ENCODE measurements at places on chromosomes 11 and 22.

- DNase-seq = no peak
These were observed 52.9 kb downstream of the C11orf58 start for GRCh38 chr11:16791191-16791961.

- DNase-seq = no peak
These were observed 163.9 kb downstream of the ADAMTS15 start for GRCh38 chr11:130612291-130612851.

GRCh38 chr11:3022300-3022967, 30.3 kb upstream of the NAP1L4 start:
- DNase-seq = no peak

GRCh38 chr22:17115236-17115635, 5.9 kb downstream of the TMEM121B start:
- no peak for DNase-seq

DNA sequence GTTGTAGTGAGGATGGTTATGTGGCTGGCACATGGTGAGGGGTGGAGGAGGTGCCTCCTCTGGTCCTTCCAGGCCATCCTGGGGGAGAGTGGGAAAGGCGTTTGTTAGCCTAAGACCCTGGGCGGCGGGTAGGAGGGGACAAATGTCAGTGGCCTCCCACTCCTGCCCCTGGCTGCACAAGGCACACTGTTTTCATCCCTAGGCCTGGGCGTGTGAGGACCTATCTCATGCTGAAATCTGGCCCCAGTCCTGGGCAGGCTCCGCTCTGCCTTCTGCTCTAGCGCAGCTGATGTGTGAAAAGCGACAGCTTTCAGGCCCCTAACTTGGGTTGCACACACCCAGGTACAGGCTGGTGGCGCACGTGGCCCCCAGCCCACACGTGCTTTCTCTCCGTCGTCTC, 32.1 kb downstream of the DAGLA start:
- no peak for DNase-seq

GRCh38 chr22:38710351-38710750, 4.6 kb downstream of the GTPBP1 start:
- no peak for DNase-seq

- no peak for DNase-seq
These were observed 6.3 kb downstream of the CD44 start for GRCh38 chr11:35145271-35145670.

- no peak for DNase-seq
These were observed 484.9 kb downstream of the MIAT start for GRCh38 chr22:27142286-27142685.

- DNase-seq = peak; percentile 7
These were observed 39.1 kb downstream of the CASP12 start for GRCh38 chr11:104858882-104859775.

GRCh38 chr22:45911601-45912271, 65.2 kb downstream of the WNT7B start:
- no peak for DNase-seq

DNA sequence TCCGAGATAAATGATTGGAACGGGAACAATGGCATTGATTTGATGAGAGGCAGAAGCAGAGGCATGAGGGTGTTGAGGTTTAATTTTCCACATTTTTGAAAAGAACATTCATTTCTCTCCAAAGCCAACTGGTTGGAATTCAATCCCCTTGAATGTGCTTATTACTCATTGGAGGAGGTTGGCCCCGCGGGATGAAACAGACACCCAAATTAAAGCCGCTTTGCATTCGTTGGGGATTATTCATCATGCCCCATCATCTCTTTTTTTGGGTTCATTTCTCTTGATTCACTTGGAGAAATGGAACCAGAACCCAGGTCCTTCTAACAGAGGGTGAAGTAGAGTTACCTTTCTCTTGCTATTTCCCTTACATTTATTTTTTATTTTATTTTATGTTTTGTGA, 47.6 kb upstream of the PARVG start:
- no peak for DNase-seq

DNA sequence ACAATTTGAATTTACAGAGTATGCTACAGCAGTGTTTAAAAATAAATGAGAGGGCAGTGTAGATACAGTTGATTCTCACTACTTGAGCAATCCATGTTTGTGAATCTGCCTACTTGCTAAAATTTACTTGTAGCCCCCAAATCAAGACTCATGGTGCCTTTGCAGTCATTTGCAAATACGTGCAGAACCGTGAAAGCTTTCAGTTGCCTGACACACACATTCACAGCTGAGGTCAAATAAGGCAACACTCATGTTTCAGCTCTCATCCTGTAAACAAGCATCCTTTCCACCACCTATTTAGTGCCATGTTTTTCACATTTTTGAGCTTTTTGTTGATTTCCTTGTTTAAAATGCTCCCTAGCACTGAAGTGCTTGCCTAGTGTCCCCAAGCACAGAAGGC, 32.5 kb upstream of the RASL10A start:
- no peak for DNase-seq

DNA sequence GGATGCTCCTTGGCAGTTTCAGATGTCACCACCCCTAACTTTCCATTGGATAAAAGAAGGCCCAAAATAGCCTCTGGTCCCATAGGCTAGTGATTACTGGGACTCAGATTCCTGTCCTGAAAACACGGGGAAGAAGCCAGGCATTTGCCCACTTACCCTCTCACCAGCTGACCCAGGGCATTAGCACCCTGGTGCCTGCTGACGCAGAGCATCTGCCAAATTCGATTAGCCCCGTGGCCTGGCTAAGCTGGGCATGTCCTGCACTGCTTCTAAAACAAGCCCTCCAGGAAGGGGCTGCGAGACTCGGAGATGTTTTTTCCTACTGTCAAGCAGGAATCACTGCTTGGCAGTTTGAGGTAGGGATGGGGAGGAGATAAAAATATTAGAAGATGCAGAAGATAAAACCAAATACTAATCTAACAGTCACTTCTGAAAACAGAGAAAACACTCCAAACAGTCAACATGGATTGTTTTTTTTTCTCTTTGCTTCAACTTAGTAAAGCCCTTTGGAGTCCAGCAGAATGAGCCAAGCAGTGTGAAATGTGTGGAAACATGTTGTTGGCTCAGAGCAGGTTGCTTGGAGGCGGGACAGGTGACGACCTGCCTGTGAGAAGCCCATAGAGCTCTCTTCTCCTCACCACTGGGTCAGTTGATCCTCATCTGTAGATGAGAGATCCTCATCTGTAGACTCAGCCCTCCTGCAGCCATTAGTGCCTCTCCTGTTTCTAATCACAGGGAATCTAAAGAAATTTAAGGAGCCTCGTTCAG, 54.0 kb downstream of the BDNF start:
- DNase-seq = no peak

DNA sequence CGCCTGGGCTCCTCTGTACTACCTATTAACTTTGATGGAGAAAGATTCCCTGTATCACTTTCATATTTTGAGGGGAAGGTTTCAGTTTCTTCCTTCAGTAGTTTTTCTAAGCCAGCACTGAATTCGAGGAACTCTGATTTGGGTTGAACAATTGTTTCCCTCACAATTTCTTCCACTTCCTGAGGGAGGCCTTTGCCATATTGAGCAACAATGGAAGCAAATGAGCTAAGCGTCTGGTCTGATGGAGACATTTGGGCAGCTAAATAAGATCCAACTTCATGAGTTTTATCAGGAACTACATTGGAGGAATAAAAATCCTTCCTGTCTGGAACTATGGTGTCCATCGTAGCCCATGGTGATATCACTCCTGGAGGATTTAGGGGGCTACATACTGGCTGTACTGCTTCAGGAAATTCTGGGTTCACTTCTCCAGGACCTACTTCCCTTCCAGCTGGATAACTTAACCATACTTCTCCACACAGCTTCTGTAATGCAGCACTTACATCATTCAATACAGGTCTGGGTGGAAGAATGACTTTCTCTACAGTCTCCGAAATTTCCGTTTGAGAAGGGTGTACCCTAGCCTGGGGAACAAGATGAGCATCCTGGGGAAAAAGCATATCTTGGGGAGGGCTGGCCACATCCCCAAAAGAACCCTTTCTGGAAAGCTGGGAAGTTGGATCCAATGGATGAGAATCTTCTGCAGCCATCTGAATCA, 38.9 kb upstream of the CCDC89 start:
- DNase-seq = no peak

DNA sequence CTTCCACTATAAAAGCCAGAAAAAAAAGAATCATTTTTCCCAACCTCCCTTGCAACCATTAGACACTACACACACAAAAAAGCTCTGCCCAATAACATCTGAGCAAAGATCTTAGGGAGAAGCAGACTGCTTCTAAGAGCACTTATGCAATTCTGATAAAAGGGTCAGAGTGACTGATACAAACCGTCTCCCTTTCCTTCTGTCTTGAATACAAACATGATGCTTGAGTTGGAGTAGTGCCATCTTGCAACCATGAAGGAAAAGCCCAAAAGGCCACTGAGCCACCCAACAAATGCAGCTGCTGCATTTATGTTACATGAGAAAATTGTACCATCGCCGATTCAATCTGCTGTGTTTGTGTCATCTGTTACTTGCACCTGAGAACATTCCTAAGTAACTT, 47.6 kb upstream of the EED start:
- no peak for DNase-seq

- no peak for DNase-seq
These were observed 804 bp downstream of the ACER3 start for GRCh38 chr11:76861490-76861953.

DNA sequence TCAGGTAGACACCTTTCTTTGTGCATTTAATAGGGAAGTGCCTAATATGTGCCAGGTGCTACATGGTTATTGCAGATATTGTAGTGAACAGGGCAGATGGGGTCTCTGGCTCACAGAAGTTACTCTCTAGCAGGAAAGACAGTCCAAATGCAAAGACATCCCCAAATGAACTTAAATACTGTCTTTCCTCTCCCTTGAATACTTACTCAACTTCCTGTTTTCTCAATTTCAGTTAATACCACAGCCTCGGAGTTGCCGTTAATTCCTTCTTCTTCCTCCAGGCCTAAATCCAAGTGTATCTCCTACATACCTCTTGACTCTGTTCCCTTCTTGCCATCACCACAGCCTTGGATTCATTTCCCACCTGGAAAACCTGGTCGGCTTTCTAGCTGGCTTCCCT, 134.3 kb upstream of the SESN3 start:
- no peak for DNase-seq

GRCh38 chr11:129704831-129705230, 110.8 kb upstream of the TMEM45B start:
- no peak for DNase-seq

GRCh38 chr11:64933213-64933934, 2.3 kb downstream of the GPHA2 start:
- no peak for DNase-seq

DNA sequence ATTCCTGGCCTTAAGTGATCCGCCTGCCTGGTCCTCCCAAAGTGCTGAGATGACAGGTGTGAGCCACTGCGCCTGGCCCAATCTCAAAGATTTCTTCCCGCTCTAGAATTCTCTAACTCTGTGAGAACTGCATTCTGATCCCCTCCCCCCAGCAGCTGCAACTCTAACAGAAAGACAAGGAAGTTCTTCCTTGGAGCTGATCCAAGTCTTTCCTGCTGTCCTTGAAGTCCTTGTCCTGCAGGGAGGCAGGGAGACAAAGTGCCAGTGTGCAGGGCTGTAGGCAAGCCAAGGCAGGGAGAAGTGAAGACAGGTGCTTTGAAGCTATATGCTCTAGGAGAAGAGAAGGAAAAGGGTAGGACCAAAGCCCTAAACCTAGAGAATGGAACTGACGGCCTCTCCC, 9.5 kb upstream of the GGA1 start:
- DNase-seq = no peak

DNA sequence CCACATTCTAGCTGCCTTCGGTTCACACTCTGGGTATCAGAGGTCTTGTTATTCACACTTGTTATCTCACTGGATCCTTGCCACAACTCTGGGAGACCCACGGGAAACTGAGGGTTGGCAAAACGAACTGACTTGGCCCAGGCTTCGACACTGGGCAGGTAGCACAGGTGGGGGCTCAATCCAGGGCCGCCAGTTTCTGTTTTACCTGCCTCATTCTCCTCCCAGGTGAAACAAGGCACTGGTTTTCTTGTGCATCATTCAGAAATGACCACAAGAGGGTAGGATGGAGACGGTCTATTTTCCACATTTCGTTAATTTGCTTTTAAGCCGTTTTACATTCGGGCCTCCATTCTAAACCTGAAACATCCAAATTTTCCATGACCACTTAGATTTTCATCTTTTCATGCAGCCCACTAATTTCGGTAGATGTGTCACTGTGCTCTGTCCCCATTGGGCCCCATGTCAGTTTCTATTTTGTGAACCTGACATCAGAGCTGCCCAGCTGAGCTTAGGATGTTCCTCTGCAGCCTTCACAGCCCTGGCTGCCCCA, 108.1 kb downstream of the KIAA1671 start:
- no peak for DNase-seq

DNA sequence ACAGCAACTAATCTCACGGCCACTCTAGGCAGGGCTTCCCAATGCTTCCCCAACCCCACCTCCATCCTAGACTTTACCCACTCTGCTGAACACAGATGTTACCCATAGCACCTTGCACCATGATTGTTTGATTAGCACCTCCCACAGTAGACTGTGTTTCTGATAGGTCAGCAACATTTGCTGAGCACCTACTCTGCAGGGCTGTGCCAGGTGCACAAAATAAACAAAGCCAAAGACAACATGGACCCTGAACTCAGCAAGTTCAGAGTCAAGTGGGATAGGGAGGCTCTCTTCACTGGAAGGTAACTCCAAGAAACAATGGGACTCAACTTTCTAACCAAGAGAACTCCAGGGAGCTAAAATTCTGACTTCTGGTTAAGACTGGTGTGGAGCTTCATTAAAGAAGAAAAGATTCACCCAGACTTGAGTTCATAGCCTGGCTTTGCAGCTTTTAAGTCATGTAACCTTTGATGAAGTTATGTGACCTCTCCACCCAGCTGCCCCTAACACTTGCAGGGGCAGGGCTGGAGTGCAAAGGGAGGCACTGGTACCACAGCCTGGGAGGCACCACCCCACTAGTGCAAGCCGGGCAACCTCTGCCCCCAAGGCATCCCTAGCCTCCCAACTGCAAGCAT, 6.7 kb upstream of the RTN4RL2 start:
- DNase-seq = no peak

DNA sequence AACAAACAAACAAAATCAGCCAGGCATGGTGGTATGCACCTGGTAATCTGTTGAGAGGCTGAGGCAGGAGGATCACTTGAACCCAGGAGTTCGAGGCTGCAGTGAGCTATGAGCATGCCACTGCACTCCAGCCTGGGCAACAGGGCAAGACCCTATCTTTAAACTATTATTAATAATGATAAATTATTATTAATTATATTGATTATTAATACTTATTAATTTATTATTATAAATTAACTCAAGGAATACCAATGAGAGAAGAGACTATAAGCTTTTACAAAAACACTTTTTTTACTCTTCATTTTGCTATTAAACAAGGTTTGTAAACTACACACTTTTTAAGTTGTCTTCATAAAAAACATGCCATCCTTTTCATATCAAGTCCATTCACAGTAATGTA, 97.7 kb upstream of the APOA1 start:
- DNase-seq = no peak

DNA sequence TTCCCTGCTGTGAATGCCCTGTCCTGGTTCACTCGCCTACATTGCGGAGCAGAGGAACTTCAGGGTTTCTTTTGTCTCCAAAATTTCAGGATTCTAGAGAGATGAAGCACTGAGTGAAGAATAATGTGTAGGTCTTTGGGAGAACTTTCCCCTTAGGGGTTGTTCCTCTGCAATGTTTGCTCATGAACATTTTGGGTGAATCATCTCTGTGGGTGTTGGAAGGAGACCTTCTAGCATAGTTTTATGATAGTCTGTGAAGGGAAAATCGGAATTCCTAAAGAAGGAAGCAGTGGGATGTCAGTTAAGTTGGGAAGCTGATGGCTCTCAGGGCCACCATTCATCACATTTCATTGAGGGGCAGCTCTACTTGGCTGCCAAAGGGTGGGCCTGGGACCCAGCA, 64.8 kb downstream of the MIAT start:
- no peak for DNase-seq

- no peak for DNase-seq
These were observed 6.9 kb downstream of the BCL9L start for GRCh38 chr11:118918686-118919280.

Measured in anterior cingulate cortex (tissue), 58 donors.